ENCODE measurements at places on chromosomes 3 and 15.

DNA sequence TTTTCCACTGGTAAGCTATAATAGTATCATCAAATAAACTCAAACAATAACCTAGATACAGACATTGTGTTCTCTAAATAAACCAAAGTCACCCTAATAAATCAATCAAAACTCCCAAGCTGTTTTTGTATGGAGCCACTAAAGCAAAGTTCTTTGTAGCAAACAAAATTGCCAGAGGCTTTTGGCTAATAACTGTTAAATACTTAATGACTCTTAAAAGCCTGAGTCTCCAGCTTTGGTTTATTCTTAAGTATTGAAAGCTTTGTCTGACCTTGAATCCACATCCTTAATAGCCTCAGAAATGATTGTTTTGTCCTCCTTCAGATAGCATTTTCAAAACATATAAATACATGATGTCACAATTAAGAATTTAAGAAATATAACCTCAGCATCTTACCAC is 725.3 kb downstream of the SI start:
- DNase-seq: no peak

DNA sequence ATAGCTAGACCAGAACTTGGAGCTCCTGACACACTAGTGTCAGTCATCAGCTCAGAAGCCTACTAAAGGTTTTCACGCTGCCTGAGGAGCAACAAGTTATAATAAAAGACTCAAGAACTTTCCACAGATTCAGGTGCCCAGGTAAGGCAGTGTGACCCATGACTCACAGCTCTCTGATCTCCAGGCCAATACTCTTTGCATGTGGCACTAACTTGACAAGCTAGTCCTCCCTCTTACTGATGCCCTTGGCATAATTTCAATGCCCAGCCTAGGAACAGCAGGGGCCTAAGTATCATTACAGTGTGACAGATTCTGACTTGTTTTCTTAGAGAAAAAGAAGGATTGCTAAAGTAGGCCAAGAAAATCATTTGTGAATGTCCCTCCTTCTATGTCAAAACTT is 38.4 kb downstream of the MEIS2 start:
- DNase-seq: no peak

DNA sequence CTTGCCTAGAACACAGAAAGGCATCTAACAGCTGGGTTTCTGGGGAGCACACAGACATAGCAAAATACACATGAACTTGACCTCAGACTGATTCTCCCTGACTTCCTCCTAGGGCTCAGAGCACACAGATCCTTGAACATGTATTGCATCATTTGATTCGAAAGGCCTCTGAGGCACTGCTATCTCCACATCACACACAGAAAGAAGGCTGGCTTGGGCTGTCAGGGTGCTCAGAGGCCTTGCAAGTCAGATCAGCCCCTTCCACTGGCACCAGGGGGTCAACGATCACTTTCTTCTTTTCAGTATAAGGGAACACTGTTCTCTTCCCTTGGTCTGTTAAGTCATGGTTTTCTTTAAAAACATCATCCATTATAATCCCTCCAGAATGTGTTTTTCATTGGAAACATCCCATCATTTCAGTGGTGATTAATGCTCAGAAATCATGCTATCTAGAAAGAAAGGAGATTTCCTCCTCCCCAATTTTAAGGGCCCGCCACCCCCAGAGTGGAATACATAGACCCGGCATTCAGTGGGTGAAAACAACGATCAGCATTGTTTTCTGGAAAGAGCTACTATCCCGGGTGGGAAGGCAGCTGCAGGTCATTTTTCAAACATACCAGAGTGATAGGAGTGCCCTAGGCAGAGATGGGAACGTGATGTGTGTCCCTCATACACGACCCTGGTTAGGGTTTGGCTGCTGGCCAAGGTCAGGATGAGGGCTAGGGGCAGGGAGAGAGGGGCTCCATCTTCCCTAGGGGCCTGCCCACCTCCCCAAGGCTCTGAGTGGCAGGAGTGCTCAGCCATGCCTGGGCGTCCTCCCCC is 253.3 kb upstream of the LYSMD4 start:
- DNase-seq: no peak

GRCh38 chr3:69174871-69175737 is 52.7 kb upstream of the LMOD3 start:
- no peak for DNase-seq

GRCh38 chr15:75154461-75155062 is 47.1 kb upstream of the C15orf39 start:
- DNase-seq: no peak

DNA sequence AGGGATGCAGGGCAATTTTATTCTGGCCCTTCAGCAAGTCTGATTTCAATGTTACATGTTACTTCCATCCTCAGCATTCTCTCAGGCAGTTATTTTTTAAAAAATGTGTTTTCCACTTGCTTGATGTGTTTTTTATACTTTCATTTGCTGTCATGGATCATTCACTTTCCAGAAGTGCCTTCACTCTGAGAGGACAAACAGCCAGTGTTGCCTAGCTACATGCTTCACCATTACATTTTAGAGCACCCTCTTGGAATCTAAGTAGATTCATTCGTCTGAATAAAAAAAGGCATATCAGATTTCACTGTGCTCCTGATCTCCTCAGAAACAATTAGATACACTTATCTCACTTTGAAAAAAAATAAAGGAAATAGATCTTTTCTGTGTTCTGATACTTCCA is 93.6 kb upstream of the POU1F1 start:
- DNase-seq: no peak

DNA sequence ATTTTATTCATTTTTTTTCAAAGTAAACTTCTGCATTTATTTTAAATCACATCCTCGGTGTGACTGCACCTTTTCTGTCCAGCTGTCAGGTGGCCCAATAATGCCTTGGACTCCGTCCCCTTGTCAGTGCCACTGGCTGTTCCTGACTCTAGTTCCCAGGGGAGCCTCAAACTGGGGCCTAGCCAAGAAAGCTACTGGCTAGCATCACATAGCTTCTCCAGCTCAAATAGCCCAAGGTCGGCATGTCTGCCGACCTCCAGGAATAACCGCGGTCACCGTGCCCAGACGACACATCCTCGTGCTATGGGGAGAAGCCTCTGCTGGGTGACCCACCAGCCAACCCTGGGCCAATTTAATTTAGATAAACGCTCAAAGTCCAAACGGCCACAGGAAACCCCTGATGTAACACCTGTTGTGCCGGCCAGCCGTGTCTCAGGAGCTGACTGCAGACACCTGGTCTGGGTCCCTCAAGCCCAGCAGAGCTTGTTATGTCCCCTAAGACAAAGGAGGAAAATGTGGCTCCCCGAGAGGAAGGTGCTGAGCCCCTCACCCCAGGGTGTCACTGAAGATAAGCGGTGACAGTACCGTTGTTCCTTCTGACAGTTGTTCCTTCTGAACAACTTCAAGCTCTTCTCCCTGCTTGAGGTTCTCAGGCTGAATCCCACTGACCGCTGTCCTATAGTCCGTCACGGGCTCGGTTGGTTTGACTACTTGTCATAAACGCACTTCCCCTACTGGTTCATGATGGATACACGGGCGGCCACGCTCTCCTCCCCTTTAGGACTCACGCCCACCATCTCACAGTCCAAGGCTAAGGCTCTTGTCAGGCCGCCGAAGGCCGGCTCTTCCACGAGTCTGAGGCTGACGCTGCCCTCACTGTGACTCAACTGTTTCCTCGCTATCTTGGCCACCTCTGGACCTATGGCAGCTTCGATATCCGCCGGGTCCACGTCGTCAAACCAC is 126.2 kb downstream of the KLF13 start:
- DNase-seq: no peak

All from CD8-positive, alpha-beta T cell (primary cell).